ENCODE measurements at places on chromosomes 4 and X.

DNA sequence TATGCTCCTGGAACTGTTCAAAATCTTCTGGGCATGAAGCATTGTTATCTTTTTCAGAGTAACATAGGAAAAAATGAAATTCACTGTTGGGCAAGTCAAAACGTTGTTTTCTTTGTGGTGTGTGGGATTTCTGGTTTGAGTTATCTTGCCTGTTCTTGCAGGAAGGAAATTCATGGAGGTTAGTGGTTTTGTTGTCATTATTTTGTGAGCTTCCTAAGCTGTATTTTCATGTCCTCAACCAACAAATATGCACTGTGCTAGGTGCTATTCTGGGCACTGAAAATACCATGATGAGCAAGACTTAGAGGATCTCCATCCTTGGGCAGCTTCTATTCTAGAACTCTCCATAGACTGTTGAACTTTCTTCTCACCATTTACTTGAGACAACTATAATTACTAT lies 16.9 kb downstream of the SPINK2 start:
- no peak for DNase-seq

DNA sequence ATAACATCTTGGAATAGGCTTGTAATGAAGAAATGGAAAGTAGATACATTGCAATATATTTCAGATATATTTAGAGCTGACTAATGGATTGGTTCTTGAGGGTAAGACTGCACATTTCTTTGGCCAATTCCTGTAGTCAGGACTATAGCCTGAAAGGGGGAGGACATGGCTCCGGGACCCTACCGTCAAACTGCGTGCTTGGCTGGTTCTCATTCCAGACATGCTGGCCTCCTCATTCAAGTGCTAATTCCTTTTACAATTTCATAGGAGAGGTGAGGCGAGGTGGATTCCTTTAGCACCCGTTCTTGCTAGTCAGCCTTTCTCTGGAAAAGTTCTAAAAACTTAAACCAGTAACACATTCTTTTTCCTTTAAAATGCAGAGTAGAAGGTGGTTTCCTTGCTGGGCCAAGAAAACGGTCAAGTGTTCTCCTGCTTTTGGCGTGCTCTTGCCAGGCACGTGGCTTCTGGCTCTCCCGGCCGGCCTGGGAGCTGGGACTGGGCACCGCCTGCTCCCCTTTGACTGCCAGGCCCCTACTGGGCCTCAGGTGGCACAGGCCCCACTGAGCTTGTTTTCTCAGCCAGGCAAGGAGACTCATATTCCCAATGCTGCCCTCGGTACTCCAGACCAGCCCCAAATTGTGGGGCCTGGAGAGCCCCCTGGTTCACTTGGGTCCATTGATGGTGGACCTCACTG lies 167.2 kb downstream of the STK32B start:
- no peak for DNase-seq

DNA sequence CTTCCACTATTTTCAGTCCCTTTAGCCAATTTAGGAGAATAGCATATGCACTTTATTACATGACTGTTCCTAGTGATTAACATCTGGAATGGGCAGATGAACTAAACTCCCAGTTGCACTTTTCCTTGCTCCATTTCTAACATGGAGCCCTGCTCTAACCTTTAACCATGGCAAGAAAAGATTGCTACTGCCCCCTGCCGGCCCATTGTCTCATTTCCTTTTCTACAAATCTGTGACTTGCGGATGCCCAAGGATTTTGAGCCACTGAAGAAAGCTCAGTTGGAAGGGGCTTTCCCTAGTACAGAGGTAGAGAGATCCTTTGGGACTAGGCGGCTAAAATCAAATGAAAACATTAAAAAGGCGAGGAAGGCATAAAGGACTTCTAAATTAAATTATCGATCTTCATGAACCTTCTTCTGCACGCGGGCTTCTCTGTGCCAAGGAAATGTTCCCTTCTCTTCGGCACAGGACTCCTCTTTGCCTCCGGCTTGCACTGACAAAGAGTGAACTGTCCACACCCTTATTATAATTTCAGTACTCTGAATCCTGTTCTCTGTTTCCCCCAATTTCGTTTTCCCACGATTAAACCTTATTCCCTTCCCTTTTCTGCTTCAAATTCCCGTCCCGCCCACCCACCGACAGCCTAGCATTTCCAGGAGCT lies 577 bp upstream of the GLRA2 start:
- DNase-seq, result peak; percentile 7

- no peak for DNase-seq
These were observed 26.2 kb upstream of the PNPLA4 start for GRCh38 chrX:7953446-7953845.

DNA sequence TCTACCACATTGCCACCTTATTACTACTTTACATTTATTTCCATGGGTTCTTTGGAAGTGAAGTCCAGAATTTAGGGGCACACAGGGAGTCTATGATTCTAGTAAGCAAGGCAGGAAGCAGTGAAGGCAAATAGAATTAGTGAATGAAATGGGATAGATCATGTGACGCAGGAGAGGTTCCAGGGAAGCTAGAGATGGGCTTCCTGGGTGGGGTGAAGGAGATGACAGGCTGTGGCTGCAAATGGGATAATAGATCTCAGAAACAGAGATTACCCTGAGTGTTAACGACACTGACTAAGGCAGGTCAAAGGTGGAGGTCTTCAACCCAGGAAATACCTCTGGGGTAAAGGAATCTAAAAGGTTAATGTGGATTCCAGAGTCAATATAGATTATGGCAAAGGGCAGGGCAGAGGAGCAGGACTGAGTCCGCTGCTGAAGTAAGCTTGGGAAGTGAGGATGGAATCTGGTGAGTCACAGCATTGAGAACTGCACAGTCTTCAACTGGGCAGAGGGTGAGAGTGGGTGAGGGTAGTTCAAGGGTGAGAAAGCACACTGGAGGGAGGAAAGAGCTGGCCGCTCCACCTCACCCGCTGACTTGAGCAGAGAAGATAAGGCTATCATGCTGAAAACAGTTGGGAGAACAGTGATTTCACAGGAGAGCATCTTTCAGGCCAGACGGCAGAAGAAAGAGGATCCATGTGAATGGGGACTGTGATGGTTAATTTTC lies 70.8 kb downstream of the ANXA3 start:
- DNase-seq, result no peak

- no peak for DNase-seq
These were observed 345.1 kb downstream of the ARHGAP10 start for GRCh38 chr4:148076964-148077363.
